Esophagus squamous epithelium (tissue), 5 donors: ENCODE measurements at places on chromosomes 7 and 10.

DNA sequence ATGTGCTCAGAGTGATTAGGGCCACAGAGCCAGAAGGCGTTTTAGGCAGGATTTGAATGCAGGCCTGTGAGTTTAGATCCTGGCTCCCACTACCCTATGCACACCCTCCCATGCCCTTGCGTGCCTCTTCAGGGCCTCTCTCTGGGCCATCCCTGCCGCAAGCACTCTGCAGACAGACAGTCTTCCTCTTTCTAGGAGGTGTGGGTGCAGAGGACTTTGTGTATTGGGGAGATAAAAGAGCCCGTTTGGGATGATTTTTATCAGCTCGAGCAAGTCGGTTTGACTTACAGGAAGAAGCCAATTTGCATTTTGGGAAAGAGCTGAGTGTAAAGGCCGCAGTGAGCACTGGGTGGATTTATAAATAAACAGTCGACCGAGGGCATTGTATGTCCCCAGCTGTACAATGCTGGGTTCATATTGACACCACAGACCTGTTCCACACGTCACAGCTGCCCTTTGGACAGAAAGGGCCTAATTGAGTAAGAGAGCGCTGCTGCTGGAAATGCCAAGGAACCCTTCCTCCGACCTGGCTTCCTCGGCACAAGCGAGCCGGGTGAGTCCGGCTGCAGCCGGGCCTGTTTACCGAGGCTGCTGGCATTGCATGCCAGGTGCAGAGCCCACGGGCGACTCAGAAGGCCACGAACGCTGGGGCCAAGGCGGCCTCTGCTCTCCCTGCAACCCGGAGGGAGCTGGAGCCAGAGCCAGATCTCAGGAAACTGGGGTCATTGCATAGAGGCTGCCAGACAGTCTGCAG lies 25.1 kb downstream of the ZMIZ1 start:
- no peak for DNase-seq

GRCh38 chr10:6342096-6342685 lies 139.5 kb downstream of the PFKFB3 start:
- DNase-seq, result no peak

- no peak for DNase-seq
Measured at GRCh38 chr10:116268976-116269375, 4.0 kb downstream of the GFRA1 start.

GRCh38 chr7:30019960-30020359 lies 6.5 kb downstream of the FKBP14 start:
- DNase-seq, result no peak

DNA sequence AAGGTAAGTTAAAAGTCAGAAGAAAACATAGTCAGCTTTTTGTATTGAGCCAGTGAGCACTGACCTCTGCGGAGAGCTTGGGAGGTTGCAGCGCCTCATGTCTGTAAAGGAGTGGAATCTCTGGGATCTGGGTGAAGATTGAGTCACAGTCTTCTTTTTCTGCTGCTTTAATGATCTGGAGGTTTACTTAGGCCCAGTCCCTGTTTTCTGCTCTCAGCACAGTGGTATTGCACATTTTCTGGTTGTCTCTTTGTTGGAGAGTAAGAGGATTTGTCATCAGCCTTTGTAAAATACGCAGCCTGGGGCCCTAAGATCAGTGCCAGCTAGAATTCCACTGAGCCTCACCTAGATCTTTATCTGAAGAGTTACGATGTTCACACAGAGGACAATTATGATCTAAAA lies 58.3 kb upstream of the GJD4 start:
- no peak for DNase-seq

DNA sequence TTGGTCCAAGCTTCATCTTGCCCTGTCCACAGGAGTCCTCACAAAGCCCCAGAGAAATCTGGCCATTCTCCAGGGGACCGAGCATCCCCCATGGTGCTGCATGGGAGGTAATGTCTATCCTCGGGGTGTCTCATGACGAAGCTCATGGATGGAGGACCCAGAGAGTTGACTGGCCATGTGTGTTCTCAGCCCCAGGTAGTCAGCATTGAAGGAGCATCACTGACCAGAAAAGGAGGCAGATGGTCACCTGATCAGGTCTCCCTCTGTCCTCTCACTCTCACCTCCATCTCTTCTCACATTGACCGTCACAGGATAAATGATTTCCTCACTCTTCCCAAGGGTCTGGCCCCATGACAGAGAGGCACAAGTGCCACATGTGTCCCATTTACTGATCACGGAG lies 33.4 kb upstream of the GDF10 start:
- DNase-seq, result no peak

DNA sequence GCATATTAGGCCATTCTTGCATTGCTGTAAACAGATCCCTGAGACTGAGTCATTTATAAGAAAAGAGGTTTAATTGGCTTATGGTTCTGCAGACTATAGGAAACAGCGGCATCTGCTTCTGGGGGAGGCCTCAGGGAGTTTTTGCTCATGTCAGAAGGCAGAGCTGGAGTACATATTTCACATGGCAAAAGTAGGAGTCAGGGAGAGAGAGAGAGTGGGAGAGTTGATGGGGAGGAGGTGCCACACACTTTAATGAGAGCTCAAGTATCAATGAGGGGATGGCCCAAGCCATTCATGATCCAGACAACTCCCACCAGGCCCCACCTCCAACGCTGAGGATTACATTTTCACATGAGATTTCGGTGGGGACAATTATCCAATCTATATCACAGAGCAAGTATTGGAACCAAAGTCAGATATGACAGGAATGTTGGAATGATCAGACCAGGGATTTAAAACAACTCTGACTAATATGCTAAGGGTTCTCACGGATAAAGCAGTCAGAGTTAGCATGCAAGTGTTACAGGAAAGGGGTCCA lies 795.3 kb upstream of the CELF2 start:
- DNase-seq, result no peak

- DNase-seq, result no peak
Measured at GRCh38 chr7:30644286-30644955, 37.8 kb downstream of the CRHR2 start.
